ENCODE measurements at places on chromosomes 16 and 17.
A peak's percentile ranks its signal among the peaks of the same experiment; 100 is the strongest.

- H3K36me3 ChIP-seq: no peaks in the 10 kb centered on the region
- no peak for DNase-seq
- H3K4me3 ChIP-seq: no peak overlapping the region
- peaks cover 6% of the 10 kb centered on the region for H3K27me3 ChIP-seq
Observed at GRCh38 chr16:50902457-50902856, 160.6 kb downstream of the CYLD start.

DNA sequence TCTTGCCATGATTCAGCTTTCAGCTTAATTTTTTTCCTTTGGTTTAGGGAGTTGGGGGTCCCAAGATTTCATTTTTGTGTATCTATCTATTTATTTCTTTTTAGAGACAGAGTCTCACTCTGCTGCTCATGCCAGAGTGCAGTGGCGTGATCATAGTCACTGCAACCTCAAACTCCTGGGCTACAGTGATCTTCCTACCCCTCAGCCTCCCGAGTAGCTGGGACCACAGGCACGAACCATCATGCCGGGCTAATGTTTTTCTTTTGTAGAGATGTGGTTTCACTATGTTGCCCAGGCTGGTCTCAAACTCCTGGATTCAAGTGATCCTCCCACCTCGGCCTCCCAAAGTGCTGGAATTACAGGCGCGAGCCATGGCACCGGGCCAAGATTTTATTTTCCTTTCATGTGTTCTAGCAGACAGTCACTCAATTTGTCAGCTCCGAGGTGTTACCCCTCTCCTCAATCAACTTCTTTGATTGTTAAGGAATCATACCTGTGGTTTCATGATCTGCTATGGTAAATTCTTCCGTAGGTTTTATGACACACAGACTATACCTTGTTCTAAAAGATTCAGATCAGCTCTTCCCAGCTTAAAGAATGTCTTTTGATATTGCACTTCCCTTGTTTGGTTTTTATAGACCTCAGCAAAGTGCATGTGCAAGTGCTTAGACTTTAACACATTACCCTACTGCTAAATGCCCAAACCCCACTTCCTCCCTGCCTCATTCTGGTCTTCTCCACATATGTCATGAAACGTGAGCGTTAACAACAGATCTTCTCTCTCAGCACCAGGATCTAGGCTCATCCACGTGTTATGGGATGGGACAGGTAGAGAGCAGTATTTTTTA is 13.0 kb downstream of the UNC45B start:
- H3K4me3 ChIP-seq: peak overlapping the region; percentile 63
- no peak for DNase-seq
- no peaks in the 10 kb centered on the region for H3K36me3 ChIP-seq
- H3K4me1 ChIP-seq: peaks cover 51% of the 10 kb centered on the region
- no peaks in the 10 kb centered on the region for H3K27me3 ChIP-seq

DNA sequence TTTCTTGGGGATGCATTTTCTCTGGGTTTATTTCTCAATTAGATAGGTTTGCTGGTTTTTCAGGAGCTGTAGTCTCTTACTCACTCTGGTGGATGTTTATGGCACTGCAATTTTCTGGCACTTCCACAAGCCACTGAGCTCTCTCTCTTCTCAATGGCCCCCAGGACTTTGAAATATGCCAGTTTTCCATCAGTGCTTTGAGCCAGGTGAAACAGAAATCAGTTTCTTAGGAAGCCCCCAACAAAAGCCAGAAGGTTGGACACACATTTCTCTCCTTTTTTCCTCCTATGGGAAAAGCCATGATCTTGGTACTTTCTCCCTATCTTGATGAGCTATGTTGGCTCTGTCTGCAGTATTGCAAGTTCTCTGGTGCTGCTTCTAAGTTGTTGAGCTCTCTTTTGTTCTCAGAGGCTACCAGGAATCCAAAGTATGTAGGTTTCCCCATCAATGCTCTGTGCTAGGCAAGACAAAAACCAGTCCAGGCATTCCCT is 90.7 kb upstream of the SMIM36 start:
- no peak overlapping the region for H3K27ac ChIP-seq
- peaks cover 15% of the 10 kb centered on the region for H3K36me3 ChIP-seq
- peak; percentile 10 for DNase-seq
- no peaks in the 10 kb centered on the region for H3K4me1 ChIP-seq
- H3K27me3 ChIP-seq: peaks cover 8% of the 10 kb centered on the region
- H3K4me3 ChIP-seq: no peak overlapping the region

DNA sequence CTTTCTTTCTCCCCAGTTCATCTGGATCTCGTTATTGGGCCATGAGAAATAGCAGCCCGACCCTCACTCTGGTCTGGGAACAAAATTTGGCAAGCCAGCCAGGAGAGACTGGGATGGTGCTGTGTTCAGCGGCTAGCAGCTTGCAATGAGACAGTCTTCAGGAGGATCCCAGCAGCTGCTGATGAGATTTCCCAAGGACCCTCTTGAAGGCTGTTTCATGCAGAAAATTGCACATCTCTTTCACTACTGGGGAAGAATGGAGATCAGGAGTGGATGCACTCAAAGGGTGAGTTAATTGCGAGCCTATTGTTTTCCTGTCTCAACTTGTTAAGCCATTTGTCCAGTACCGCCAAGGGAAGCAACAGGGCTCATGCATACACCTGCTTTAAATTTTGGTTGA is 5.5 kb upstream of the COIL start:
- H3K4me1 ChIP-seq: peaks cover 7% of the 10 kb centered on the region
- no peak overlapping the region for H3K27ac ChIP-seq
- no peak overlapping the region for H3K4me3 ChIP-seq
- H3K27me3 ChIP-seq: peaks cover 5% of the 10 kb centered on the region
- H3K36me3 ChIP-seq: no peaks in the 10 kb centered on the region

GRCh38 chr16:72739577-72739976 is 308.4 kb downstream of the ZFHX3 start:
- H3K27ac ChIP-seq: no peak overlapping the region
- no peaks in the 10 kb centered on the region for H3K27me3 ChIP-seq
- H3K36me3 ChIP-seq: peaks cover 1% of the 10 kb centered on the region
- no peak for DNase-seq

DNA sequence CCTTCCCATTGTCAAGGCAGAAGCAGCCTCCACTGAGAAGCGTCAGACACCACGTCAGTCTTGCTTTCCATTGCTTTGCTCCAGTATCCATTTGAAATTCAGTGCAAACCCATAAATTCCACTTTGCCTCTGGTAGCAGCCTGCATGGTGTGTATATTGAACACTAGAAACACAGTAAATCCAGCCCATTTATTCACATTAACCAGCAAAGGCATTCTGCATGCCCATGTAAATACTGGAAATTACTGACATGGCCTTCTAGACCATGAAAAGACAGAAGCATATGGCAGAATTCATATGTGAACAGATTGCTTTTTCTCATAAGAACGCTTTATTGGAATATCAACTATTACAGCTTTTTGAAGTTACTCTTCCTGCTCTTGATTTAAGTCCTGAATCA is 595.0 kb downstream of the WWOX start:
- no peaks in the 10 kb centered on the region for H3K36me3 ChIP-seq
- DNase-seq: no peak
- H3K4me3 ChIP-seq: no peak overlapping the region
- H3K27me3 ChIP-seq: no peaks in the 10 kb centered on the region
- no peaks in the 10 kb centered on the region for H3K4me1 ChIP-seq

DNA sequence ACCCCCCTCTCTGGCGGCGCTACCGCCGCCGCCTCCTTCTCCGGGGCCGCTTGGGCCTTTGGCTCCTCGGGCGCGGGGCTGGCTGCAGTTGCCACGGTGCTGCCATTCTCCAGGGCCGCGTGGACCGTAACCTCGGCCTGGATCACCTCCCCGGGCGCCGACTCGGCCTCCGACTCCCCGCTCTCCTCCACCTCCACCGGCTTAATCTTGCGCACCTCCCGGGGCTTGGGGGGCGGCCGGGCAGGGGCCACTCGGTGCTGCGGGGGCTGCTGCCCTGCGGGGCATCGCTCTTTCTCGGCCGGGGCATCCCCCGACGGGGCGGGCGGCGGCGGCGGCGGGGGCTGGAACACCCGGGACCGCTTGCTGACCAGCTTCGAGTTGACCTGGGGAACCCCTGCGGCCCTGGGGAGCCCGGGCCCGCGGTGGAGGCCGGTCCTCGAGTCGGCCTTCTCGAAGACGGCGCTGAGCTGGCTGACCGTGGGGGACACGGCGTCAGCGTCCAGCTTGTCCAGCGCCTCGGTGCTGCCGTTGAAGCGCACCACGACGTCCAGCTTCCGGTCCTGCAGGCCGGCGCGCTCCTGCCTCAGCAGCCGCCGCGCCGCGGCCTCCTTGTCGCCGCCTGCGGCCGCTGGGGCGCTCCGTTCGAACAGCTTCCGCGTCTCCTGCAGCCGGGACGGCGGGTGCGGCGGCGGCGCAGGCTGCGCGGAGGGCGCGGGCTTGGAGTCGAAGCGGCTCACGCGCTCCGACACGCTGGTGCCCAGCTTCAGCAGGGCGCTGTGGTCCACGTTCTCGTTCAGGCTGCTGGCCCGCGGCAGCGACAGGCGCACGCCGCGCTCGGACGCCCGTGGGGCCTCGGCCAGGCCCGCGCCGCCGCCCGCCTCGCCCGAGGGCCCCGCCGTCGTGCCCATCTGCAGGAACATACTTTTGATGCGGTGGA is 792 bp downstream of the PPP1R9B start:
- peaks cover 15% of the 10 kb centered on the region for H3K36me3 ChIP-seq
- DNase-seq: peak; percentile 69
- no peak overlapping the region for H3K27ac ChIP-seq
- peak overlapping the region; percentile 98 for H3K4me3 ChIP-seq
- peaks cover 46% of the 10 kb centered on the region for H3K4me1 ChIP-seq

- H3K27ac ChIP-seq: no peak overlapping the region
- no peaks in the 10 kb centered on the region for H3K36me3 ChIP-seq
- no peaks in the 10 kb centered on the region for H3K4me1 ChIP-seq
- no peaks in the 10 kb centered on the region for H3K27me3 ChIP-seq
- H3K4me3 ChIP-seq: no peak overlapping the region
Observed at GRCh38 chr17:82810644-82811430, 29.0 kb downstream of the ZNF750 start.

GRCh38 chr17:60154616-60155426 is 5.0 kb downstream of the CA4 start:
- peaks cover 25% of the 10 kb centered on the region for H3K27me3 ChIP-seq
- no peaks in the 10 kb centered on the region for H3K36me3 ChIP-seq
- peaks cover 12% of the 10 kb centered on the region for H3K4me1 ChIP-seq
- no peak overlapping the region for H3K4me3 ChIP-seq
- no peak overlapping the region for H3K27ac ChIP-seq
- DNase-seq: no peak

DNA sequence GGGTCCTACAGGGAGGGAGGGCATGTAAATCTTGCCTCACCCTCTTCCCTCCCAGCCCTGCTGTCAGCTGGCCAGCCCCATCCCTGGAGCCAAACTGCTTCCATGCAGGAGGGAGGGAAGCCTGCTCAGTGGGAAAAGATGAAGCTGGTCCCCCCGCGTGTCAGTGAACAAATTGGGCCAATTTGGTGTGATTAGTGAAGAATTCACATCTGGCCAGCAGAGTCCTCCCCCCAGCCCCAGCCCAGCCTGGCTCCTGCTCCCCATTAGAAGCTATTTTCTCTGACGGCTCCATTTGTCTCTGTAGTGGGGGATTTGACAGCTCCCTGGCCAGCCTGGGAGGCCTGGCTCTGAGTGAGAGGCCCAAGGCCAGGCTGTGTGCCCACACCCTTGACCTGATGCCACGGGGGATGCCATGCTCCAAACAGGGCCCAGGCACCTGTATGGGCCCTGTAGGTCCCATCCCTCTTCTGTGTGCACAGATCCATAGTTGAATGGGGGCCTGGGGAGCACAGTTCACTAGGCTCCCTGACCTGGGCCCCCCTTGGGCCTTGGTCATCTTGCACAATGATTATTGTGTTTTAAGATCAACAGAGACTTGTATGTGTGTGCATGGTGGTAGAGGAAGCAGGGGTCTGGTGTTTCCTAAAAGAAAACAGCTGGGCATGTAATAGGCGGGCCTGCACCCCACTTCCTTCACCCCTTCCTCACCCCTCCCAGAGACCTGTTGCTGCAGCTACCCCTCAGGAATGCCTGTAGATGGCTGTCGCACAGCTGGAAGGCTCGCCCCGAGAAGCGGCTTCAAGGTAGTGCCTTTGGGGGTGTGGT is 50.7 kb upstream of the TAC4 start:
- no peak for DNase-seq
- H3K4me3 ChIP-seq: no peak overlapping the region
- peaks cover 49% of the 10 kb centered on the region for H3K27me3 ChIP-seq
- H3K4me1 ChIP-seq: no peaks in the 10 kb centered on the region

DNA sequence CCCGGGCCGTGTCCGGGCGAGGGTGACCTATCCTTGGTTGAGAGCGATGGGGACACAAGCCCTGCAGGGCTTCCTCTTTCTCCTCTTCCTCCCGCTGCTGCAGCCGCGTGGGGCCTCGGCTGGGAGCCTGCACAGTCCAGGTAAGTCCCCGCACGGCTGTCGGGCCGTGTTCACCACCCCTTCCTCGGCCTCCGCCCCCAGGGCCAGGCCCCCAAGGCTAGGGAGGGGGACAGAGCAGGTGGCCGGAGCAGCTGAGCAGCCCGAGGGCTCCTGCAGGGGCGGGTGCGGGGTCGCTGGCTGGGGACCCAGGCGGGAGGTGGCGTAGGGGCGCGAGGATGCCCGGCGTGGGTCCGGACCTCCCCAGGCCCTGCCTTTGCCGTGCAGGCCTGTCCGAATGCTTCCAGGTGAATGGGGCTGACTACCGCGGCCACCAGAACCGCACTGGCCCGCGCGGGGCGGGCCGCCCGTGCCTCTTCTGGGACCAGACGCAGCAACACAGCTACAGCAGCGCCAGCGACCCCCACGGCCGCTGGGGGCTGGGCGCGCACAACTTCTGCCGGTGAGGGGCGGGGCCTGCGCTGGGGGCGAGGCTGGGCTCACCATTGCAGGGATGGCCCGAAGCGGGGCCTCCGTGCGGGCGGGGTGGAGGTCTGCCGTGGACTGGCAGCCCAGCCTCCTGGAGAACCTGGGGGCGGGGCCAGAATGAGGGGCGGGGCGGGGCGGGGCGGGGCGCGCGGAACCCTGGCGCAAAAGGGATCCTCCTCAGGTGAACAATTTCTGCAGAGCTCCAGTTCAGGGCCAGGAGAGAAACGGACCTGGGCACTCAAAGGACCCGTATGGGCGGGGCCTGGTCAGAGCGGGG is 631 bp downstream of the KREMEN2 start:
- H3K27me3 ChIP-seq: peaks cover 37% of the 10 kb centered on the region
- H3K36me3 ChIP-seq: no peaks in the 10 kb centered on the region
- DNase-seq: peak; percentile 81
- peaks cover 21% of the 10 kb centered on the region for H3K4me1 ChIP-seq
- H3K4me3 ChIP-seq: peak overlapping the region; percentile 93
- H3K27ac ChIP-seq: no peak overlapping the region

- no peaks in the 10 kb centered on the region for H3K4me1 ChIP-seq
- H3K36me3 ChIP-seq: no peaks in the 10 kb centered on the region
- DNase-seq: no peak
- H3K27me3 ChIP-seq: no peaks in the 10 kb centered on the region
Observed at GRCh38 chr16:8346294-8346693, 244.0 kb downstream of the TMEM114 start.

Measured in activated T-cell treated with anti-CD3 and anti-CD28 coated beads, Interleukin-2, amount 50 U/mL, for 72 hours (primary cell).